Mesothelial cell of epicardium (in vitro differentiated cells): ENCODE measurements at places on chromosomes 12 and 14.

- DNase-seq, result no peak
These were observed 72.3 kb upstream of the TMX1 start for GRCh38 chr14:51167587-51168214.

GRCh38 chr12:59023861-59024424 is 103.6 kb upstream of the LRIG3 start:
- DNase-seq, result no peak

- no peak for DNase-seq
These were observed 175.4 kb upstream of the LHX5 start for GRCh38 chr12:113647048-113647447.

- no peak for DNase-seq
These were observed 50.2 kb upstream of the NID2 start for GRCh38 chr14:52119030-52119429.

DNA sequence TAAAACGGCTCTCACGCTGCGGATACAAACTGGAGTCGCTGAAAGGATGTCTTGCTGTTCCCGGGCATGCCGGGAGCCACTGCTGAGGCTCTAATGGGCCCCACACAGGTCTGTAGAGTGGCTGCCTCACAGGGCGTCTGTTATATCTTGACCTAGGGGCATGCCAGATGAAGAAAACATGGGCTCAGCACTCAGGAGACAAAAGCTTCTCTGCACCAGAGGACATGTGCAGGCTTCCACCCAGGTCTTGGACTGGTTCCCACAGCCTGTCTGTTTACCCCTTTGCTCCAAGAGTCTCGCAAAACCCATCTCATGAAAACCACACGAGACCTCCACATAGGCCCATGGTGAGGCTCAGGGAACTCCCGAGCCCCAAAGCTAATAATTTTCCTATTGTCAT is 134.2 kb downstream of the RPS29 start:
- DNase-seq, result no peak

DNA sequence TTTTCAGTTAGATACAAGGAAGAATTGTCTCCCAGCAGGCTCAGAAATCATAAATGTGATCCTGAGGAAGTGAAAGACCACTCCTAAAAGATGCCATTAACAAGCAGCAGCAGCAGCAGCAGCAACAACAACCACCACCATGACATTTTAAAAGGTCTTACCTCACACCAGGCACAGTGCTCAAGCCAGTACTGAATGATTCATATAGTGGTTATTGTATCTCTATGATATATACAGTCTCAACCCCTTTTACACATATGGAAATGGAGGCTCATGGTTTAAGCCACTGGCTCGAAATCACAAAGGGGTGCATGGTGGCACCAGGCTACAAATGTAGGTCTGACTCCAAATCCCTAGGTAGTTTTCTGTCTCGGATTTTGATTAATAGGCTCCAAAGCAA is 126.9 kb downstream of the KTN1 start:
- DNase-seq, result no peak

GRCh38 chr12:116332705-116333380 is 55.4 kb upstream of the MED13L start:
- DNase-seq, result no peak

DNA sequence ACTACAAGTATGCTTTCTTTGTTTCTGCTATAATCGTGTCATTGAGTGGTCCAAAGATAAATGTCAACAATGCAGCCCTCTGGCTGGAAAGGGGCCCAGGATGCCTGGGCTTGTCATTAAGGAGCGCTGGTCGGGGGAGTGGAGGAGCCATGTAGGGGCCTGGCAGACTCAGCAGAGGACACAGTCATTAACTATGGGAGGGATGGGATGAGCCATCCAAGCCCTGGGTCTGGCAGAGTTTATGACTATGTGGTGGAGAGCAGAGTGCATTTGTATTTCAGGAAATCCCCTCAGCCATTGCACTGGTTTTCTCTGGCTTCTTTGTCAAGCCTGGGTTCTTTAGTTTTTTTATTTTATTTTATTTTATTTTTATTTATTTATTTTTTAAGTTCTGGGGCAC is 243.1 kb downstream of the C12orf75 start:
- DNase-seq, result no peak
